ENCODE measurements at places on chromosomes 2 and 18.

- DNase-seq, result no peak
These were observed 67.3 kb downstream of the LIPG start for GRCh38 chr18:49628881-49629795.

DNA sequence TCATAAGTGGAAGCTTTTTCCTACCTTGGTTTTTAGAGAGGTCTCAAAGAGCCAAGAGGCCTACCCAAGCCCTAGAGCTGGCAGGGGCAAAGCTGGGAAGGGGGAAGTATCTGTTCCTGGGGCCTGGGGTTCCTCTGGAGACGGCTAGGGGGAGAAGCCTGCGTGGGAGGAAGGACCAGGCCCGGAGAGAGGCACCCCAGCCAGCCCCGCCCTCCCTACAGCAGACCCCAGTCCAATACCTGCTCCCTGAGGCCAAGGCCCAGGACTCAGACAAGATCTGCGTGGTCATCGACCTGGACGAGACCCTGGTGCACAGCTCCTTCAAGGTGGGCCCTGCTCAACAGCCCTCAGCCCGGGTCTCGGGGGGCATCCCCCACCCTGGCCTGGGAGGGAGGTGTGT is 2.2 kb downstream of the CTDSP1 start:
- DNase-seq, result no peak

- no peak for DNase-seq
These were observed 362.3 kb downstream of the MYCN start for GRCh38 chr2:16302431-16303272.

- DNase-seq, result no peak
These were observed 11.3 kb downstream of the SLC14A2 start for GRCh38 chr18:45626330-45627203.

DNA sequence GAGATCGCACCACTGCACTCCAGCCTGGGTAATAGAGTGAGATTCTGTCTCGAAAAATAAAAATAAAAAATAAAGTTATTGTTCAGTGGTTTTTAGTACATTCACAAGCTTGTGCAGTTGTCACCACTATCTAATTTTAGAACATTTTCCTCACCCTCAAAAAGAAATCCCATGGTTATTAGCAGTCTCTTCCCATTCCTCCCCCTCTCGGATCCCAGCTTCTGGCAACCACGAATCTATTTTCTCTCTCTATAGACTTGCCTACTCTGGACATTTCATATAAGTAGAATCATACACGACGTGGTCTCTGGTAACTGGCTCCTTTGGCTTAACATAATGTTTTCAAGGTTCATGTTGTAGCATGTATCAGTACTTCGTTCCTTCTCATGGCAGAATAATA is 38.6 kb downstream of the CABLES1 start:
- no peak for DNase-seq

All from GM13976 (cell line).